Uterine smooth muscle cell (primary cell): ENCODE measurements at places on chromosomes 12 and 14. TPM values are rescaled to one million over a fixed set of nuclear protein-coding genes. Genes with fewer than 3 reads are reported as not detected.

The TDRD9 gene
- total RNA-seq = 0.22 and 2.2 TPM in 2 replicates

The PPP1R1A gene
- not detected in 2 replicates for total RNA-seq

The SLCO1A2 gene
- total RNA-seq = not detected in 2 replicates

The POTEG gene
- not detected in 2 replicates for total RNA-seq

The OR6C2 gene
- not detected in 2 replicates for total RNA-seq

The FAM222A gene
- total RNA-seq = 0.11 and 0.37 TPM in 2 replicates

The TSHR gene
- total RNA-seq = not detected in 2 replicates

The ACSS3 gene
- 9.5 and 16.2 TPM in 2 replicates for total RNA-seq

The ACRBP gene
- 0.22 and 0.25 TPM in 2 replicates for total RNA-seq

The KRT75 gene
- not detected in 2 replicates for total RNA-seq

The RND1 gene
- 0.12 TPM in 1 of 2 replicates, not detected in the other for total RNA-seq

The EIF2B1 gene
- 57.9 and 124 TPM in 2 replicates for total RNA-seq

The CLMN gene
- 0.22 and 0.50 TPM in 2 replicates for total RNA-seq

The PZP gene
- total RNA-seq = not detected in 2 replicates
